ENCODE measurements at places on chromosomes 12 and 14. TPM values are rescaled to one million over a fixed set of nuclear protein-coding genes. Genes with fewer than 3 reads are reported as not detected.

Gene WDHD1
- total RNA-seq = 4.7 TPM

DNA sequence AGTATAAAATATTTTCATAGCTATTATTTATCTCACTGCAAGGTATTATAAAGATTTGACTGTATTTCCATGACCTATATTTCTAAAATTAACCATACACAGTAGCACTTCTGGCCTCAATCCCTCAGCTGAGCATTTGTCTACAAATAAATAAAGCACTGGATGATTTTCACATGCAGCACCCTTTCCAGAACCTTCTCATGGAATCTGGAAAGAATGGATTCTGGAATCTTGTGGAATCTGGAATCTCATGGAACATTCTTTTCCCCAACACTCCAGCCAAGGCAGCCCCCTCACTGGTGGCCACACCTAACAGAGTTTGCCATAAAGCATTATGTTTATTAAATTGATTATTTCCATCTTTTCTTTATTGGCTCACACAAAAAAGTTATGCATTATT, 199.2 kb downstream of the MSRB3 start:
- no peak for DNase-seq
- no peaks in the 10 kb centered on the region for H3K27me3 ChIP-seq
- no peak overlapping the region for H3K27ac ChIP-seq
- H3K36me3 ChIP-seq = no peaks in the 10 kb centered on the region

GRCh38 chr14:68749487-68750475, 43.1 kb downstream of the ZFP36L1 start:
- H3K4me3 ChIP-seq = no peak overlapping the region
- DNase-seq = no peak
- H3K4me1 ChIP-seq = no peaks in the 10 kb centered on the region
- no peak overlapping the region for H3K27ac ChIP-seq
- no peaks in the 10 kb centered on the region for H3K27me3 ChIP-seq

DNA sequence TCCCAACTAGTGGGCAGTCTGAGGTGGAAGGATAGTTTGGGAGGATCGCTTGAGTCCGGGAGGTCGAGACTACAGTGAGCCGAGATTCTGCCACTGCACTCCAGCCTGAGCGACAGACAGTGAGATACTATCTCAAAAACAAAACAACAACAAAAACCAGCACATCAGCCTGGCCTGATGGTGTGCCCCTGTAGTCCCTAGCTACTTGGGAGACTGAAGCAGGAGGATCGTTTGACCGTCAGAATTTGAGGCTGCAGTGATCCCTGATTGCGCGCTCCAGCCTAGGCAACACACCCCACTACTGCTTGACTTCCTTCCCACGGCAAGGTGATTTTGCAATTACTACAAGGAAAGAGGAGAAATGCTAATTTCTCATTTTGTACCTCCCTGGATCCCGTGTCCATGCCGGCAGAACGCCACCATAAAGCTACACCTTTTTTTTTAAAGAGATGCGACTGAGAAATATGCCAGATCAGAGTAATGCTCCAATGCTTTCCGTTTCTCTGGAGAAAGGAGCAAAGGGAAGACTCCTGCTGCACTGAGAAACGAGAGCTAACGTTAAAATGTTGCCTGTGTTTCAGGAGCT, 672 bp upstream of the SCFD1 start:
- H3K36me3 ChIP-seq = peaks cover 9% of the 10 kb centered on the region
- peak overlapping the region; percentile 88 for H3K4me3 ChIP-seq
- no peaks in the 10 kb centered on the region for H3K27me3 ChIP-seq
- DNase-seq = peak; percentile 16
- peaks cover 38% of the 10 kb centered on the region for H3K4me1 ChIP-seq
- H3K27ac ChIP-seq = peak overlapping the region; percentile 82

- H3K27me3 ChIP-seq = no peaks in the 10 kb centered on the region
- no peak for DNase-seq
- H3K27ac ChIP-seq = peak overlapping the region; percentile 14
- peaks cover 80% of the 10 kb centered on the region for H3K36me3 ChIP-seq
Measured at GRCh38 chr14:91202234-91202974, 42.1 kb downstream of the GPR68 start.

DNA sequence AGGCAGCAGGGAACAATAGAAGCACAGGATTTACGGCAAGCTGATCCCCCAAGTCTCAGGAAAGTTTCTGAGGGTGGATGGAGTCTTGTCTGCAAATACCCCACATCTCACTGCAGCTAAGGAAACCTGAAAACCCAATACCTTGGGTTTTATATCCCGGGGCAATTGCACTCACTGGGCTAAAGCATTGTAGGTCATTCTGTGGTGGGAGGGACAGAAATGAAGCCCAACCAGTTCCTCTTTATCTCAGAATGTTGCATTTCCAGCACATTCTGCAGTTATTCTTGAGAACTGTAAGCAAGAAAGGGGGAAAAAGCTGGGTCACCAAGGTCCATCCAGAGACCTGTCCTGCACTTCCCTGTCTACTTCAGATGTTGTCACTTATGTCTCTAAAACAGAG, 39.8 kb downstream of the C12orf42 start:
- no peaks in the 10 kb centered on the region for H3K27me3 ChIP-seq
- no peak overlapping the region for H3K27ac ChIP-seq
- H3K36me3 ChIP-seq = no peaks in the 10 kb centered on the region
- H3K4me3 ChIP-seq = peak overlapping the region; percentile 8
- peaks cover 26% of the 10 kb centered on the region for H3K4me1 ChIP-seq
- DNase-seq = no peak

DNA sequence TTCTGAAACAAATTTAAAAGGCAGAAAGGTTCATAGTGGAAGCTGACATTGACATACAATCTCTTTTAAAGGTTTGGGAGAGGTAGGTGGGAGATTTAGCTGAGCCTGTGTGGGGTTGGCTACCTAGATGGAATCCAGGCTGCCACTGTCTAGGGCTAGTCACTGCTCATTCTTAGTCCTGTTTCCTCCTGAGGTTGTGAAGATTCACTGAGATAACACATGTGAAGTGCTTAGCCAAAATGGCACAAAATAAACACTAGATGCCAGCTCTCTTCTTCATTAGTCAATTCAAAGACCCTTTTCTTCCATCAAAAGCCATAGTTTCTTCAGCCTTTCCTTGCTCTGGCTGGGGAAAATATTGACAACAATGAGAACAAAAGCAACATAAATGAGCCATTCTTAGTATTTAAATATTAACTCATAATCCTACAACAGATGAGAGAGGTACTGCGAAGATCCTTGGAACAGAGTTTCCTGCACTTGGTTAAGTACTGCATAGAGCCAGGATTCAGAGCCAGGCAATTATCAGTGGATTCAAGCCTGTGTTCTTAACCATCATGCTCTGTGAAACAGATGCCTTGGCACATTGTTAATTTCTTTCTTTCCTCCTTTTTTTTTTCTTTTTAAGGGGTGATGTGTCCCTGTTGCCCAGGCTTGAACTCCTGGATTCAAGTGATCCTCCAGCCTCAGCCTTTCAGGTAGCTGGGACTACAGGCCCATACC, 3.5 kb downstream of the MYF6 start:
- no peak for DNase-seq
- H3K4me1 ChIP-seq = no peaks in the 10 kb centered on the region
- no peak overlapping the region for H3K4me3 ChIP-seq
- no peaks in the 10 kb centered on the region for H3K36me3 ChIP-seq

- H3K27ac ChIP-seq = peak overlapping the region; percentile 96
- peaks cover 48% of the 10 kb centered on the region for H3K4me1 ChIP-seq
- no peak for DNase-seq
- H3K36me3 ChIP-seq = peaks cover 63% of the 10 kb centered on the region
Measured at GRCh38 chr14:90400904-90401561, 4.2 kb downstream of the CALM1 start.

GRCh38 chr12:116164250-116165035, 113.0 kb downstream of the MED13L start:
- H3K4me1 ChIP-seq = peaks cover 12% of the 10 kb centered on the region
- H3K36me3 ChIP-seq = no peaks in the 10 kb centered on the region
- no peak overlapping the region for H3K4me3 ChIP-seq
- no peaks in the 10 kb centered on the region for H3K27me3 ChIP-seq
- DNase-seq = no peak

- H3K27ac ChIP-seq = peak overlapping the region; percentile 87
- peak; percentile 82 for DNase-seq
- no peaks in the 10 kb centered on the region for H3K27me3 ChIP-seq
- H3K36me3 ChIP-seq = no peaks in the 10 kb centered on the region
- peaks cover 90% of the 10 kb centered on the region for H3K4me1 ChIP-seq
- H3K4me3 ChIP-seq = peak overlapping the region; percentile 83
Measured at GRCh38 chr14:98189511-98189910, 1082.5 kb downstream of the BCL11B start.

DNA sequence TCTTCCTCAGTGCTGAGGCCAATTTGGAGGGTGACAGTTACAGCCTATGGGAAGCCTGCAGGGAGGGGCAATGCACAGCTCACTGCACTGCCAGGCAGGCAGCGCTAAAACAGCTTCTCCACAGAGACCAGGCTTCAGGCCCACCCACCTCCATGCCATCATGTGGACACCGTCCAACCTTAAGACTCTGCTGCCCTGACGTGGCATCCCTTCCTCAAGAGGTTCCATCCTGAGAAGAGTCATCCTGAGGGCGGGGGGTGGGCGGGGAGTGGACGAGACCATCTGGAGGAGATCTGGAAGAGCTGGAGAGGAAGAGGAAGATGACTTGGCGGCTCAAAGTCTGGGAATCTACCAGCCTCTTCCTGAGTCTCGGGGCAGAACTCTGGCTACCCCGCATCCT, 8.4 kb upstream of the ACVRL1 start:
- H3K4me3 ChIP-seq = no peak overlapping the region
- H3K27me3 ChIP-seq = no peaks in the 10 kb centered on the region
- no peak overlapping the region for H3K27ac ChIP-seq
- no peaks in the 10 kb centered on the region for H3K36me3 ChIP-seq
- H3K4me1 ChIP-seq = no peaks in the 10 kb centered on the region
- DNase-seq = no peak

Gene IL22
- not detected for total RNA-seq

DNA sequence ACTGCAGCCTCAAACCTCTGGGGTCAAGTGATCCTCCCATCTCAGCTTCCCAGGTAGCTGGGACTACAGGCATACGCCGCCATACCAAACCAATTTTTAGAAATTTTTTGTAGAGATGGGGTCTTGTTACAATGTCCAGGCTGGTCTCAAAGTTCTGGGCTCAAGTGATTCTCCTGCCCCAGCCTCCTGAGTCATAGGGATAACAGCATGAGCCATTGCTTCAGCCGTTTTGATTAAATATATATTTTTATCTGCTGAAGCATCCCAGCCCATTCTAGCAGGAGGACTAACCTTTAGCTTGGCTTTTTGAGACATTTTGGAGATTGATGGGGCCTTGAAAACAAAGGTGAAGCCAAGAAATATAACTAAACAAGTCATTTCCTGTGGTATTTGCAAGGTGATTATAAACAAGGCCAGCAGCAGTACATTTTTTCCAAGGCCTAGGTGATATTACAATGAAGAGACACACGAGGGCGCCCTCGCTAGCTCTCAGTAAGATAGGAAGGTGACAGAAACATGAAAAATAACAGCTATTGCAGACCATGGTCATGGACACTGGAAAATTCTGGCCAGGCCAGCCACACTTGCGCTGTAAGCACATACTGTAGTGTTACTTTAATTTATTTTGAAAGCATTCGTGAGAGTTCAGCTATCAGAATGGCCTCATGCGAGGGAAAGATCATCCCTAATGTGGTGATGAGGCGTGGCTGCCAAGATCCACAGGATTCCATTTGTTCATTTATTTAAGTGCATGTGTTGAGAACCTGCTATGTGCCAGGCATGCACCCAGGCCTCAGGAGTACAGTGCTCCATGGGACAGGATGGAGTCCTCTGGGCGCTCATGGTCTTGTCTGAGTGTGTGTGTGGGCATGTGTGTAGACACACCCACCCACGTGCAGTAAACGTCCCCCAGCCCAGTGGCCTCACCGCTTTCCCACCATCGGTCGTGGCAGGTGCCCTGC, 63.5 kb downstream of the DGLUCY start:
- no peaks in the 10 kb centered on the region for H3K27me3 ChIP-seq
- peak; percentile 91 for DNase-seq
- no peak overlapping the region for H3K4me3 ChIP-seq
- H3K4me1 ChIP-seq = peaks cover 10% of the 10 kb centered on the region
- peaks cover 38% of the 10 kb centered on the region for H3K36me3 ChIP-seq
- peak overlapping the region; percentile 71 for H3K27ac ChIP-seq

DNA sequence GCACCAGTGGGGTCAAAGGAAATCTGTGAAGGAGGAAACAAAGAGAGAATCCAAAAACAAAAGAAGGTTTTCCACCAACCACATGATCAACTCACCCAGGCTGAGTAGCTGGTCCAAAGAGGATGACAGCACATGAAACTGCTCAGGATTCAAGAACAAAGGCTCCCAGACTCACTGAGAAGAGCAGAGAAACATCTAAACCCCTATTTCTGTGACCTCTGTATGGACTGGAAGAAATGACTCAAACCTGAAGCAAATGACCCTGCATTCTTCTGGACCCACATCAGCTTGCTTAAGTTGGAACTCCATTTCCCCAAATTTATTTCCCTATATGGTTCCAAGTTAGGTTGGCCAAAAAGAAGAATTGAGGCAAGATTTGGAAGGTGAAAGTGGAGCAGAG, 26.3 kb downstream of the TC2N start:
- no peak overlapping the region for H3K4me3 ChIP-seq
- H3K27me3 ChIP-seq = no peaks in the 10 kb centered on the region
- no peaks in the 10 kb centered on the region for H3K36me3 ChIP-seq
- DNase-seq = no peak
- H3K27ac ChIP-seq = no peak overlapping the region
- H3K4me1 ChIP-seq = peaks cover 9% of the 10 kb centered on the region

Gene HNRNPA1
- total RNA-seq = 1,288 TPM

Gene KLHL33
- 0.72 TPM for total RNA-seq

Gene AMDHD1
- total RNA-seq = 0.67 TPM

DNA sequence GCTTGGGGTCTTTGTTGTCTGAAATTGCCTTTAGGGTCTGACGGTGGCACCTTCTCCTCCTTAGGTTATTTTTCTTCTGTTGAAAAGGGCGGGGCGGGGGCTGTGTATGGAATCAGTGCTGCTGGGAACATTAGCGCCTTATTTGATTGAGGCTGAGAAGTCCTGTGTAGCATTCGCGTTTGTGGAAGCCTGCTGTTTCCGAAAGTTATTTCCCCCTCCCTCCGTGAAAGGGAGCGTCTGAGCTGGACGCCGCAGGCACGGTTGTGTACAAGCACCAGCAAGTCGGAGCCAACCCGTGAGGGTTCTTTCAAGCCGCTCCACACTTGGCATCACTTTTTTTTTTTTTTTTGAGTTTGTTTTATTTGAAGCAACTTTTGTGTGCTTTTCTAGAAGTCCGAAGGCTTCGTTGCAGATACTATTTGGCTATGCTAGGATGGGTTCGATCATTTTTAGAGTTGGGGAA, 1.1 kb downstream of the SYNE2 start:
- H3K27ac ChIP-seq = peak overlapping the region; percentile 81
- peak overlapping the region; percentile 97 for H3K4me3 ChIP-seq
- peak; percentile 44 for DNase-seq
- no peaks in the 10 kb centered on the region for H3K36me3 ChIP-seq

GRCh38 chr14:47541662-47542061, 133.7 kb downstream of the MDGA2 start:
- no peaks in the 10 kb centered on the region for H3K4me1 ChIP-seq
- no peaks in the 10 kb centered on the region for H3K27me3 ChIP-seq
- DNase-seq = no peak
- H3K36me3 ChIP-seq = no peaks in the 10 kb centered on the region

GRCh38 chr14:23481362-23481970, 12.0 kb downstream of the NGDN start:
- H3K4me3 ChIP-seq = no peak overlapping the region
- peaks cover 5% of the 10 kb centered on the region for H3K4me1 ChIP-seq
- no peaks in the 10 kb centered on the region for H3K27me3 ChIP-seq
- no peak for DNase-seq
- no peak overlapping the region for H3K27ac ChIP-seq

Gene IL31
- total RNA-seq = not detected
